Activated naive CD4-positive, alpha-beta T cell treated with Interleukin-2 at 50 U/mL for 16 hours (primary cell): ENCODE measurements at places on chromosomes 5 and 9.

DNA sequence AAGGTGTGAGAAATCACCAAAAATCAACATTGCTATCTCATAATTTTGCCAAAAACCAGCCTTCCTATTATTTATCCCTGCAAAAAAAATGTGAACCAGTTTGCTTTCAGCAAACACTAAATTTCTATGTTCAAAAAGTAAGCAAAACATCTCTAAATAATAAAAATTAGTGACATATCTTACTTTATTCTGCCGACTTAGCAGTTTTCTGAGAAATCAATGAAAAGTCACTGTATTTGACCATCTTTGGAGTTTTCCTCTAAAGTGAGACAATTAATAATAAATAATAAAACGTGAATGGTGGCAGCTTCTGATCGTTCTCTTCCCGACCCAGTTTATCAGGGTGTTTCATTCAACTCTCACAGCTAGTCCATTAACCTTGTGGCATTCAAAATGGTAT lies 158.6 kb upstream of the TARS1 start:
- no peak for DNase-seq

DNA sequence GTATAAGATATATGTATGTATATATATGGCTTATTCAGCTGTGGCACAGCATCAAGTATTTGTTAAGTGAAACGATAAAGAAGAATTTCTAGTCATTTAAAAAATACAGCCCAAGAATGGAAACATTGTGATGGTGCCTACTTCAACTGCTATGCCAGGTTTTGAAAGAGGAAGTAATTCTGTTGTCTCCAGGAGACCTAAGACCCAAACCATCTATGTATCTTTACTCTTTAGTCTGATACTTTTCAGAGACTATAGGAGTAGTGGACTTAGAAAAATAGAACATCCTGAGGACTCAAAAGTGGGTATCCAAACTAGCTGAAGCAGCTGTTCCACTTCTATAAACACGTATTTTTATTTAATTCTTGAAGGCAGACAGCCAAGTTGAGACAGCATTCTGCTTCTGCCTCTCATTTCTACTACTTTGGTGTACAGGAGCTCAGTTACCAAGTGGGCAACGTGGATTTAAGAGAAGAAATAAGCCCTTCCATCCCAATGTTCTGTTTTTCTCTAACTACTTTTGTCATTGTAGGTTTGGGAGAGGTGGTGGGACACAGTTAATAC lies 110.7 kb downstream of the RPS23 start:
- DNase-seq: no peak

DNA sequence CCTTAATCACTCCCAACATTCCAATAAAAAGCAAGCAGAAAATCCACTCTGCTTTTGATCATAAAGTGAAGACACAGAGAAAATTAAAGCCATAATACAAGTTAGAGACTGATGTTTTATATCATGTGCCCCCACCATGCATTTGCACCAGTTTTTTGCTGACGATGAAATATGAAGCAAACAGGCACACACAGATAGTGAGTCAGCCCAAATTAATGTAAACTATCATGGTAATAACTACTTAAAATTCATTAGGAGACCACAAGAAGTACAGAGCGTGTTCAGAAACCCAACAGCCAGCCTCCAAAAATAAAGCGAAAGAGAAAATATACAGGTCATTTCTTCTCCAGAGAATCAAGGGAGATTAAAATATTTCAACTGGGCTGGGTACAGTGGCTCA lies 46.4 kb upstream of the KDM4C start:
- DNase-seq: no peak

- DNase-seq: no peak
These were observed 16.1 kb downstream of the GDA start for GRCh38 chr9:72165326-72165725.

- no peak for DNase-seq
These were observed 109.8 kb downstream of the MCTP1 start for GRCh38 chr5:95175106-95175505.

DNA sequence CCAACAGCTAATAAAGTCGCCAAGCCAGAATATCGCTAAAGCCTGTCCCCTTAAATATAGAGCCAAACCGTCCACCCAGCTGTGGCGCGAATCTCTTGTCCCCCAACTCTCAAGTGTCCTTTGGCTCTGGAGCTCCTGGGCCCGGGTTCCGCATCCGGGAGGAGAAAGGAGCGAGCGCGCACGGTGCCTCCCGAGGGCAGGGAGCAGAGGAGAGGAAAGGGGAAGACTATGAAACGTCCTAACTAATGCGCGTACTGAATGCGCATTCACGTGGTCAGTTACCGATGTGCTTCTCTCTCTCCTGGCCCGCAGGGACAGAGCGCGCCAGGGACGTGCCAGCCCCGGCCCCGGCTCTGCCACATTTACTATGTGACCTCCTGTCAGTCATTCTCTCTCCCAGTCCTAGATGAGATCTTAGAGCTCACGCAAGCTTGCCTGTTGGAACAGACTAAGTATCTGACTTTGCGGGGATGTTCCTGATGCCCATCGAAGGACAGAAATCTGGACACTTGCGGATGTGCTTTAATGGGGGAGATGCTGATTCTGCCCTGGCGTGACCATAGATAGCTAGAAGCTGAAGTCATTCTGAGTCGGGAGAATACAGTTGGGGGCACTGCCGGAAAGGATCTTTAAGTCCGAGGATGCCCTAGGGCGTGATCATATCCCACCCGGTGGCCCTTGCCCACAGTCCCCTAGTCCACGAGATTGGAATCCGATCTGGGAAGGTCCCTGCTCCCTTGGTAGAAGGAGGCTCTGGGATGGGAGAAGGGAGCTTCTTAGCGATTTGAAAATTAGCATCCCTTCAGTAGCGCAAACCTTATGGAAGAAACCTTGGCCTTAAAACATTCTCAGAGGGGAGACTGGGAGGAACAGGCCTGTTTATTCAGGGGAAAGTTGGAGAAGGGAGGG lies 5.7 kb upstream of the EBF1 start:
- no peak for DNase-seq

GRCh38 chr5:168171901-168172759 lies 119.3 kb upstream of the WWC1 start:
- no peak for DNase-seq
